ENCODE measurements at places on chromosomes 3 and 15. TPM values are rescaled to one million over a fixed set of nuclear protein-coding genes. Genes with fewer than 3 reads are reported as not detected.

RTP1 gene
- total RNA-seq = not detected

- DNase-seq = no peak
Observed at GRCh38 chr3:33194303-33194702, 24.3 kb downstream of the SUSD5 start.

GRCh38 chr15:40875991-40876730 lies 2.1 kb upstream of the RHOV start:
- no peak for DNase-seq

- DNase-seq = no peak
Observed at GRCh38 chr3:110813541-110813940, 258.1 kb upstream of the NECTIN3 start.
